Panc1 (cell line): ENCODE measurements at places on chromosomes 5 and 9.
A peak's percentile ranks its signal among the peaks of the same experiment; 100 is the strongest.

GRCh38 chr9:98099898-98100297, 19.1 kb downstream of the TRIM14 start:
- no peak for DNase-seq

- no peak for DNase-seq
Observed at GRCh38 chr9:116030517-116030916, 123.1 kb upstream of the PAPPA start.

DNA sequence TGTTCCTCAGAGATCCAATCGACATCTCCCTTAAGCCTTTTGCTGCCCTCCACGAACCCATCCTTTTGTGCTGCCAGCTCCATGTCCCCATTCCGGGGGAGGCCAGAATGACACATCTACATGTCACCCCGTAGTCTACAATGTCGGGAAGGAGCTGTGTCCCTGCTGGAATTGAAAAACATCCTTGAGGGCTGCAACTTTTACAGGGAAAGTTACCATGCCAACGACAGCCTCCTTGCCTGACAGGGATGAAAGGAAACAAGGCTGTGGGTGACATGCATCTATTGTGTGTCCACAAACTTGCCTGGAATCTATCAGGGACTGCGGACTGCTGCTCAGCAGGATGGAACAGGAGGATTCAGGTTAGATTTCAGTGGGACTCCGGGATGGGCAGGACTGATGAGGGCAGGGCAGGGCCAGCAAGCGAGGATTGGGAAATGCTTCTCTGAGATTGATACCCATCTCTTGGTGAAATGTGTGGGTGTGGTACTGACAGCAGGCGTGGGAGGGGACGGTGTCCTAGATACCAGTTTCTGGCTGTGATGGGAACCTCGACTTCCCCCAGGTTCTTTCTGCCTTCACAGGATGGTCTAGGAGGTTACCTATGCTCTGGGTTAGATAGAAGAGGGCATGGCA, 25.5 kb downstream of the EGR1 start:
- DNase-seq, result no peak

- peak; percentile 76 for DNase-seq
Observed at GRCh38 chr5:174571662-174572397, 152.6 kb upstream of the MSX2 start.

GRCh38 chr5:103452089-103452488, 110.5 kb downstream of the NUDT12 start:
- DNase-seq, result no peak

- DNase-seq, result no peak
Observed at GRCh38 chr5:55205001-55205400, 22.1 kb downstream of the MCIDAS start.

DNA sequence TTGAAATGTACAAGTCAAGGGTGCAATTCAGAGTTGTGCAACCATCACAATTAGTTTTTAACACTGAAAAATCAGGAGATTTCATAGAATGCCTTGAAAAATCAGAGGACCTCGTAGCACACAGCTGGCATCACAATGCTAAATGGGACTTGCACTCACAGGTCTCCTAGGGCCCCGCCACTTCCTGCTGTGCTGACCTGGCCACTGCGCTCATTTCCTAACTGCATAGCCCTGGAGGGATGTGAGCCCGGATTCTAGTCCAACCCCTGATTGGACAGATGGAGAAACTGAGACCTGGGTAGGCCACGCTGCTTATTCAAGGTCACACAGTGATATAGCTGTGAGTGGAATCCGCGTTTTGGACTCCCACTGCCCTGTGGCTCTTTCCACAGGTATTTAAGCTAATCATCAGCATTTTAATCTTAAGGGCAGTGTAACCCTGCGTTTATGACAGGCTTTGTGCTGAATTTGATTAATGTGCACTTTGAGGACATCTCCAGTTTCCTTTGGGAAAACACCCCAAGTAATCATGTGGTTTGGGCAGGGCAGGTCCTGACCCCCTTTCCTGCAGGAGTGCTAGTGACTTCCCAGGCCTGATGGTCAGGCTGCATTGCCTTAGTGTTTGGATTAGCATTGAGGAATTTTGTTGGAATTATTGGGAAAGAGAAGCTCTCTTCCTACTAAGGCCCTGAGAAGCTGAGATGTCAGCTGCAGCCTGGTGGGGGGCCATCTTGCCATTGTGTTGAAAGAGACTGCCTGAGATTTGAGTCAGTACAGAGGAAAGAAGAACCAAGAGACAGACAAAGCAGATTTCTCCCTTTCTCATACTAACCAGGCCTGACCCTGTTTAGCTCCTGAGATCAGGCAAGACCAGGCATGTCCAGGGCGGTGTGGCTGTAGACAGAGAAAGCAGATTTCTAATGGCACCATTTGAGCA, 36.2 kb downstream of the STC2 start:
- DNase-seq, result no peak

- no peak for DNase-seq
Observed at GRCh38 chr5:28903643-28904042, 1865.3 kb upstream of the CDH9 start.

- DNase-seq, result no peak
Observed at GRCh38 chr5:153500178-153500577, 9.7 kb downstream of the GRIA1 start.

DNA sequence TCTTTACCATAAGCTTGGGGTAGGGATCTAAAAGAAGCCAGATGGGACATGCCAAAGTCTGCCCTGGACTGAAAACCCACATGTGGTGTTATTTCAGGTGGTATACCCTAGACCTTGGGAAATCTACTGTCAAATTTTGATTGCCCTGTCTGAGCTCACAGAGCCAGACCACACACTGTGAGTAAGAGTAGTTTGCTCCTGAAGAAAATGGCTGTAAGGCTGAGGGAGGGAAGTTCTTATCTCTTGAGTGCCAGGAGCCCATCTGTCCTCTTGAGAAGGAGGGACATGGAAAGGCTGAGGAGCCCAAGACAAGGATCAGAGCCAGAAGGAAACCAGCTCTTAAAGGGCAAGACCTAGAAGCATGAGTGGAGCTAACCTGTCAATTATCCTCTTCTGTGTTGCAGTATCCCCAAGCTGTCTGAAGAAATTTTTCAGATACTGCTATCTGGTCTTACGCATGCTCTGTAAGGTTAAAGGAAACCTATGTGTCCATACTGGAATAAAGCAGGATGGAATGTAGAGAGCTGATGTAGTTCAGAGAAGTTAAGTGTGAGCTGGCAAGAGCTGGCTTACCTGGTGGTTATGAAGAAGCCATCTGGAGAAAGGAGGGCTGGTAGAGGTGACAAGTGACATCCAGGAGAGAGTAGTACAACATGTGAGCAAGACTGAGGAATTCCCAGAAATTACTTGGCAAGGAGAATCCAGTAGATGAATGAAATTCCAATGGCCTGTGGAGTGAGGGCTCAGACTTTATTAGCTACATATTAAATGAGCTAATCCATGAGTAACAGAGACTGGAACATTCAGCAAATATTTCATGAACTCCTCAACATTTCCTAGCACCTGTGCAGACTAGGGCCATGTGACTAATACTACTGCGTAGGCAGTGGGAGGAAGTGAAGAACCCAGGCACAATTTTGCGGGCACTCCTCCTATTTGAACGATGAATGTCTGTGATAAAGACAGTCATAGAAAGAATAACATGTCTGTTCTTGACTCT, 389.1 kb upstream of the KIF2A start:
- no peak for DNase-seq

DNA sequence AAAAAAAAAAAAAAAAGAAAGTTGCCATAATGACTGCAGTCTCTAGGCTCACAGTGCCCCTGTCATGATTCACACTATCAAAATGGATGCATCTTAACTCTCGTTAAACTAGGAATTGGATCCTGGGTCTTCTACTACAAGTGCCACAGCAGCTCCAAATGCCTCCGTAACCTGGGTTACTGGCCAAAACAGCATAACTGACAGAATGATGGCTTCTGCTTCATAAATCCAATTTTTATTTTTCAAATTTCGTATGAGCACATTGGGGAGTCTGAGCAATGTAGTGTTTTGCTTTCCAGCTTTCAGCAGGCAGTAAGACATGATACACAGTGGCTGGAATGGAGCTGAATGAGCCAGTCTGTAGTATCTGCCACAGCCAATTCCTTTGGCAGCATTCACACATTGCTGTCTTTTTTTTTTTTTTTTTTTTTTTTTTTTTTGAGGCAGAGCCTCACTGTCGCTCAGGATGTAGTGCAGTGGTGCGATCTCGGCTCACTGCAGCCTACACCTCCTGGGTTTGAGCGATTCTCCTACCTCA, 36.0 kb upstream of the NPM1 start:
- DNase-seq, result no peak

GRCh38 chr9:27784847-27785713, 211.8 kb upstream of the C9orf72 start:
- DNase-seq, result no peak

- no peak for DNase-seq
Observed at GRCh38 chr9:27183701-27184100, 74.7 kb downstream of the TEK start.

GRCh38 chr9:37916471-37917312, 12.8 kb upstream of the SLC25A51 start:
- DNase-seq, result no peak

GRCh38 chr5:38184627-38185026, 73.7 kb upstream of the EGFLAM start:
- DNase-seq, result no peak

DNA sequence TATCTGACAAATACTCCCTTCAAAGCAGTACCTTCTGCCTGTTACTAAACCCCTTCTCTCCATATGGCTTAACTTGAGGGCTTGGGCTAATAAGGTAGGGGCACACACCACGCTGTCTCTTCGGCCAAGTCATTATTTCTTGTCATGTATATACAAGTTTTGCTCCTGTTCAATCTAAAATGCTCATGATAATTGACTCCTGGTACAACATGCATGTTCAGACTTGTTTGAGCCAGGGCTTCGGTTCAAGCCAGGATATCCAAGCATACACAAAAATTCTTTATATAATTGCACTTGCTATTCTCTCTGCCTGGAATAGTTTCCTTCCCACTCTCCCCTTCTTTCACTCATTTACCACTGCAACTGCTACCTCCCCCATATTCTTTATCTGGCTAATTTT, 756.0 kb upstream of the C9orf72 start:
- no peak for DNase-seq

GRCh38 chr5:173727839-173728778, 111.7 kb upstream of the BOD1 start:
- DNase-seq, result no peak

DNA sequence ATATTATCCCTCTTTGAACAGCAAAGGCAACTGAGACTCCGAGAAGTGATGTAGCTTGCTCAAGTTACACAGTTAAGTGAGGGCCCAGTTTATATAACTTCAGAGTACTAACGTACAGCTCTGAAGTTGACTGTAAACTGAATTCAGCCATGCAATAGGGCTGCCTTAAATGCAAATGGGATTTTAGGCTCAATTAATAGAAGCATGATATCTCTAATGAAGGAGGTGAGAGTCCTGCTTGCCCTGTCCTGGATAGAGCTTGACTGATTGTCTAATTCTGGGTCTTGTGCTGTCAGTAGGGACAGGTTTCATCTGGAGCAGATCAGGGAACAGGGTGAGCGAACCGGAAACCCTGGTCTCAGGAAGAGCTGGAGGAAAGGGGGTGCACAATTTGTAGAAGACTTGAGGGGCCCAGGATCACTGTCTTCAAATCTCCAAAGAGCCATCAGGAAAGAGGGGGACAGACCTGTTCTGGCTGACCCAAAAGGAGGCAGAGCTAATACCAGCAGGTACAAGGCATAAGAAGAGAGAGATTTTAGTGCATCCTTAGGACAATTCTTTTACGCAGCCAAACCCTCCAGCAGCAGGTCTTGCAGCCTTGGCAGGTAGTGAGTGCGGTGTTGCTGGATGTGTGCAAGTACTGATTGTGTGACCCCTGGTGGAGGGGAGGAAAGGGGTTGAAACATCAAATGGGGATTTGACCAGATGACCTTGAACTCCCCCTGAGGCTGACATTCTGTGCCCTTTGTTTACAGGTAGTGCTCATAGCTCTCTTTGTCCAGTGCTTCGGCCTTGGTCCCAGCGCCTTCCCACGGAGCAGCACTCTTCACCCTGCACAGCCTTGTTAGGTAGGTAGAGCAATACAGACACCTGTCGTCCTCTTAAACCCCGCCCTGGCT, 13.0 kb downstream of the GSN start:
- DNase-seq, result no peak

DNA sequence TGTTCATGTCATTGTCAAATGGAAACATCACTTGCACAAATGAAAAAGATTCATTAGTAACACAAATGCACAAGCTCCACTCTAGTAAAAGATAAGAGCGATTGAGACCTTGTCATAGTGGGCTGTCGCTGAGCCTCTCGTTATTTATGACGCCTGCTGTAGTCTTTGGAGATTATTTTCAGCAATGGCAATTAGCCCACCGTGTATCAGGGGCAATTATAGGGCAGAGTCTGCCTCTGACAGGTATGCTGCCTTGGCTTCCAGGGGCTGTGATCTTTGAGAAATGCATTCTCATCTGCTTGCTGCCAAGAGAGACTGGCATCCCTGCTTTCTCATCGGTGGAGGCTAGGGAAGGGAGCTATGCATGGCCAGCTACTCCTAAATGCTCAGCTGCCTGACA, 426.8 kb upstream of the CLINT1 start:
- no peak for DNase-seq

GRCh38 chr5:180540050-180540694, 46.0 kb downstream of the CNOT6 start:
- DNase-seq, result no peak

GRCh38 chr9:2466703-2467102, 154.9 kb upstream of the VLDLR start:
- no peak for DNase-seq

DNA sequence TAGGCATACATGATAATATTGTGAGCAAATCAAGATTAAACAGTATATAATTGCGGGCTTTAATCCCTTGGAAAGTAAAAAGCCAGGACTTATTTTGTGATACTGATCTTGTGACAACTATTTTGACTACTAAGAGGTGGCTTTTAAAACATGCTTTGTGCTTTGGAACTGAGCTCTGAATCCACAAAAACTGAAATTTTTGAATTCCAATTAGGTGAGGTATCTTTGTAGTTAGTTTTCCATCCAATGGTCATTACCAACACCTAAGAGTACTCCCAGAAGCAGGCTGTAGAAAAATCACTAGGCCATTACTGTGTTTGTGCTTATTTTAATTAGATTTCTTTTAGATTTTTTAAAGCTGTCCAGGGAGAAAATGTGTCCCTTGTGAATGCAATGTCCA, 559.5 kb upstream of the WWC1 start:
- DNase-seq, result no peak
